Activated naive CD4-positive, alpha-beta T cell treated with anti-CD3 and anti-CD28 coated beads for 36 hours (primary cell): ENCODE measurements at places on chromosomes 4 and X.
A peak's percentile ranks its signal among the peaks of the same experiment; 100 is the strongest.

DNA sequence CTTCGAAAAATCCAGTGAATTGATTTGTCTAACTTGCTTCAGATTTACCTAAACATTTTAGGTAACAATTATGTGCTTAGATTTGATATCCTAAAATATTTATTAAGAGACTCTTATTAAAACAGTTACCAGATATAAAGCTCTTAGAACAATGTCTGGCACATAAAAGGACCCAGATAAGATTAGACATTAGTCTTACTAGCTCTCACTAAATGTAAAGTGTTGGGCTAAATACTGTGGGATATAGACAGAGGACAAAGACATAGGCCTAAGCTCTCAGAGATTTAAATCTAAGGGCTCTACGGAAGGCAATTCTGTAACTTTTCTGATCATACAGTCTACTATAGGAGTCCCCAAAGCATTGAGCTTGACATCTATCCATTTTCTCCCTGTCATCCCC lies 94.4 kb upstream of the TRPC3 start:
- no peak for DNase-seq

DNA sequence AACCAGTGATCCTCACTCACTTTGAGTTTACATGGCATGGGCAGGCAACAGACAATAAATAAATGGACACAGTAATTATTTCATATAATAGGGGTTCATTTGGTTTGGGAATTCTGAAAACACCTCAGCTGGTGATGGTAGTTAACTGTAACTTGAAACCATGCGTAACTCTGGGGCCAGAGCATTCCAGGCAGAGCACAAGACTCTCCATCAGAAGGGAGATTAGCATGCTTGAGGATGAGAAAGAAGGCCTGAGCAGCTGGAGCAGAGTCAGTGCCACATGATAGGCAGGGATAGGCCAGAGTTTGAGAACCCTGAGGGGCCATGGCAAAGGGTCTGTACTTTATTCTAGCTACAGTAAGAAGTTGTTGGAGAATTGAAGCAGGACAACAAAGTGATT lies 56.3 kb upstream of the CXCL8 start:
- no peak for DNase-seq

GRCh38 chr4:141501931-141502330 lies 134.5 kb upstream of the IL15 start:
- DNase-seq, result no peak

- peak; percentile 90 for DNase-seq
These were observed 16.3 kb downstream of the CD99 start for GRCh38 chrX:2707334-2707760.

GRCh38 chrX:119251386-119251785 lies 15.3 kb downstream of the PGRMC1 start:
- no peak for DNase-seq

DNA sequence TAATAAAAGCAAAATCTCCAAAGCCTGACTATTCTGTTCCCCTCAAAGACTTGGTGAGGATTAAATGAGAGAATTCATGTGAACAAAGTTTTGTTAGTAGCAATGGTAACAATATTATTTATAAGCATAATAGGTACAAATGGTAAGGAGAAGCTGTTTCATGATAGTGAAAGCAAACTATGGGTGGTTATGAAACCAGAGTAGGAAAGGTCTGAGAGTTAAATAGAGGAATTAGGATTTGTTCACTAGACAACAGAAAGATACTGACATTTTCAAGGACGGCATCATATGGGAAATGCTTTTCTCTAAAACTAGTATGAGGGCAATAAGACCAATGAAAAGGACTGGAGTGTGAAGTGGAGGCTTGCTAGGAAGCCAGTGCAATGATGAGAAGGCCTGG lies 128.6 kb upstream of the FTHL17 start:
- no peak for DNase-seq

DNA sequence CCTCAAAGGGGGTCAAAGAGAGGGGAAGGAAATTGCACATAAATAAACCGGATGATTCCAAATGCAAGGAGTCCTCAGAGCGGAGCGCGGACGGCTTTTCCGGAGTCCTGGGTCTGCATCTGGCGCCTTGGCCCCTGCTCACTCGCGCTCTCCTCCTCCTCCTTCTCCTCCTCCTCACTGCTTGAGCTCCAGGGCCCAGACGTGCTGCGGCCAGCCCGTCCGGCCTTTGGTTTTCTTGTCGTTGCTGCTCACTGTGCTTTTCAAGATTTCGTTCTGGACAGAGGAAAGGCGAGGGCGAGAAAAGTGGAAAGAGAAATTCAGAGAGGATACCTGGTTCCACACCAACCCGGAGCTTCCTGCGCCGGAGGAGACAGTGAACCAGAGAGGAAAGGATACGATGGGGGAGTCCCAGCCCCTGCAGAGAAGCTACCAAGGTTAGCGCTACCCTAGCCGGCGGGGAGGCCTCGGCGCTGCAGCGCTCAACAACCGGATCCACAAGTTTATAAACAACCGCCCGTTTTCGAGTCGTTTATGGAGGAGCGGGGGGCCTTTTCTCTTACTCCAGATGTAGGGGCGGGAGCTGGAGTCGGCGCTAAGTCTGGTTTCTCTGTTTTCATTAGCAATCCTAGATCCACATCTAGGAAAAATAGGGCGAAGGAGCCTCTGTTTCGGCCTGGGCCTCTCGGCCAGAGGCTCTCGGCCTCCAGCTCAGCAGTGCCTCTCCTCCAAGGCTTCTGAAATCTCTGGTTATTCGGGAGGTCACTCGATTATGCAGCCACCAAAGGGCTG lies 2.7 kb downstream of the HAND2 start:
- no peak for DNase-seq

DNA sequence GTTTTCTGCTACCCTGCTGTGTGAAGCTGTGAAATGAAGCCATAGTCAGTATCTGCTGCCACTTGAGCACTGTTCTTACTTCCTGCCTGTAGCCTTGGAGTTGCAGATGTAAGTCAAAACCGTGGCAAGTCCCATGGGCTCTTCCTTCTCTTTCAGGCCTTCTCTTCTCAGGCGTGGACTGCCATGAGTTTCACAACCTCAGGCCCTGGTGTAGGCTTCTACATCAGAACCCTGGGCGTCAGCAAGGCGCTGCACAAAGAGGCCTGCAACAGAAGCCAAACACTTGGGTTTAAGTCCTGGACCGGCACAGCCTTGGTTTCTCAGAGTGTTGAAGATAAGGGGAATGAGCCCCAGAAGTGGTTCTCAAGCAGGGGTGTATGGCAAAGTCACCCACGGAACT lies 2.5 kb downstream of the ZNF518B start:
- DNase-seq, result no peak

- no peak for DNase-seq
These were observed 152.2 kb downstream of the SH3KBP1 start for GRCh38 chrX:19735244-19735643.

- peak; percentile 54 for DNase-seq
These were observed at the start of gene PGRMC2 for GRCh38 chr4:128287141-128287870. Gene PGRMC2 (minus strand): TSS chr4:128287813. CDS start chr4:128287790, 23 bp downstream.

GRCh38 chr4:127479031-127479622 lies 153.6 kb upstream of the INTU start:
- no peak for DNase-seq

- no peak for DNase-seq
These were observed 20.3 kb downstream of the MEPE start for GRCh38 chr4:87853108-87853507.

DNA sequence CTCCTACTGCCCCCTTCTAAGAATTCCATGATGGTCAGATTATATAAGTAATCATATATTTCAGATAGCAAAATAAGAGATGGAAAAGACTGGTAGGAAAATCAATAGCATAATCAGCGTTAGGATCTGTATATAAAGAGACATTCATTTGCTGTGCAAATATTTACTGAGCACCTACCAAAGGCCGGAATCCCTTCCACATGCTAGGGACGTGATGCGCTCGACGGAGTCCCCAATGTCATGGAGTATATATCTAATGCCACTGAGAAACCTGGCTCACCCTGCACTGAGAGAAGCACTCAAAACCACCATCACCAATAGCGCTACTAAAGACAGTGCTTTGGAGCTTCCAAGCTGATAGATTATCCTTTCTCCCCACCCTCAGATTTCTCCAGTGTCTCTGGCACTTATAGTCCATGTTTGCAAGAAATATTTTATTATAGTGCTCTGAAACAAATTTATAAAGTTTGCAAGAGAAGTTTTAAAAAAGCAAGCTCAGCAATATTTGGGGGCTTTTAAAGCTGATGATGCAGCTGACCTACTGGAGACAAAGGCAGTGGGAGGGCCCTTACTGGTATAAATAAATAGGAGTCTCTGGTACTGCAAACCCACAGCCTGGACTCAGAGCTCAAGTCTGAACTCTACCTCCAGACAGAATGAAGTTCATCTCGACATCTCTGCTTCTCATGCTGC lies at the start of gene CXCL13:
Gene CXCL13, plus strand, starts transcription at position 611 of the 693 bp plus-strand sequence. Its CDS starts 46 bp downstream, at position 657.
- DNase-seq, result no peak

DNA sequence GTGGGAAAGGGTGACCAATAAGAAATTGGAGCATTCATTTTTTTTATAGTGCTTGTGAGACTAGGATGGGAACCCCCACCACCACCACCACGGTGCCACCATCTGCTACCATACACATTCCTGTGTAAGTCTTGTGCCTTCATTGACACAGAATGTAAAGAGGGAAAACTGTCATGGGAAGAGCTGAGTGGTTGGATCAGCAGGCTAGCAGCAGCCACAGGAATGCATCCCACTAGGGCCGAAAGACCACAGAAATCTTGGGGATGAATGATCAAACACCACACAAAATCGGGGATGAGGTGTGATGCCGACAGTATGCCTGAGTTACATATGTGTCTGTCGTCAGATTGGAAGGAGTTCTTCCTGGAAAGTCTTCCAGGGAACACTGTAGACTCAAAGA lies 69.2 kb downstream of the SRPX start:
- no peak for DNase-seq

- peak; percentile 15 for DNase-seq
These were observed 537 bp downstream of the RBM10 start for GRCh38 chrX:47145395-47146120.

DNA sequence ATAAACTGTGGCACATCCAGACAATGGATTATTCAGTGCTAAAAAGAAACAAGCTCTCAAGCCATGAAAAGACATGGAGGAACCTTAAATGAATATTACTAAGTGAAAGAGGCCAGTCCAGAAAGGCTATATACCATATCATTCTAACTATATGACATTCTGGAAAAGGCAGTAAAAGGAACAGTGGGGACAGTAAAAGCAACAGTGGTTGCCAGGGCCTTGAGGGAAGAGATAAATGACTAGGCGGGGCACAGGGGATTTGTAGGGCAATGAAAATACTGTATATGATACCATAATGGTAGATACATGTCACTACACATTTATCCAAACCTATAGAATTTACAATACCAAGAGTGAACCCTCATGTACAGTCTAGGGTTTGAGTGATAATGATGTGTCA lies 115.3 kb downstream of the ATP8A1 start:
- no peak for DNase-seq

DNA sequence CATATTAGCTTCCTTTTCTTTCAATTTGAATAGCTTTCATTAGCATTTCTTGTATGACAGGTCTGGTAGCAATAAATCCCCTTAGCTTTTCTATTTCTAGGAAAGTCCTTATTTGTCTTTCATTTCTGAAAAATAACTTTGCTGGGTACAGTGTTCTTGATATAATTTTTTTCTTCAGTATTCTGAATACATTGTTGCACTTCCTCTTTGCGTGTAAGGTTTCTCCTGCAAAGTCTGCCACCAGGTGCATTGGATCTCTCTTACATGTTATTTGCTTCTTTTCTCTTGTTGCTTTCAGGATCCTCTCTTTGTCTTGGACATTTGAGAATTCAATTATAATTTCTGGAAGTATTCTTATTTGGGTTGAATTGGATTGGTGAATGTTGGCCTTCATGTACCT lies 663.7 kb downstream of the GRXCR1 start:
- no peak for DNase-seq

GRCh38 chr4:10107111-10108091 lies 9.2 kb downstream of the WDR1 start:
- no peak for DNase-seq

DNA sequence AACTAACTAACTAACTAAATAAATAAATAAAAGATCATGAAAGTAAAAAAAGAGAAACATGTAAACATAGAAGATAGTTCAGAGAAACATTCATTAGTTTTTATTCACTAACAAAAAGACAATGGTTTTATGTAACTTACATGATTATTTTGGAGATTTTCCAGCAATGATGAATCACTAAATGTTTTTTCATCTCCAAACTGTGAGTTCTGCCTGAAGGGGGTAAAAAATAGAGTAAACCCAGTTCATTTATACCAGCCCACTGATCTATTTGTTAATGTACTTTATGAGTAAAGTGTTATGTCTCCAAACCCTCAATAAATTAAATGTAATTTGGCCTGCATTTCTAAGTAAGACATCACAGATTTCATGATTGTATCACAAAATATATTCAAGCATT lies 101.1 kb downstream of the ATP8A1 start:
- DNase-seq, result no peak

- DNase-seq, result no peak
These were observed 65.3 kb downstream of the WDFY3 start for GRCh38 chr4:84901173-84901572.

DNA sequence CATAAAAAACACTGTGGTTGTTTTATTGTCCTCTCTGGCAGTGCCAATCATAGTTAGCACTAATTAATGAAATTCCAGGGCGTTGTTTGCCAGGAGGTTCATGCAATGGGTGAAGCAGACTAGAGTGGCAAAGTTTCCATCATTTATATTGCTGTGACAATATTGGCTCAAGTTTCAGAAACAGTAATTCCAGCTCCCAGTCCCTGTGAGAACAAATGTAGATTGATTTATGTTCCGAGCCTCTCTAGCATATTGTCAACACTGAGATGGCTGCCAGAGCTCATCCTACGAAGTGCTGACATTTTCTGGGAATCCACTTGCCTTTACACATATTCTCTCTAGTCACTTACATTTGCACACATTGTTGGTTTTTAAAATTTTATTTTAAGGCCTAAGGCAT lies 440.0 kb upstream of the IGFBP7 start:
- DNase-seq, result no peak

DNA sequence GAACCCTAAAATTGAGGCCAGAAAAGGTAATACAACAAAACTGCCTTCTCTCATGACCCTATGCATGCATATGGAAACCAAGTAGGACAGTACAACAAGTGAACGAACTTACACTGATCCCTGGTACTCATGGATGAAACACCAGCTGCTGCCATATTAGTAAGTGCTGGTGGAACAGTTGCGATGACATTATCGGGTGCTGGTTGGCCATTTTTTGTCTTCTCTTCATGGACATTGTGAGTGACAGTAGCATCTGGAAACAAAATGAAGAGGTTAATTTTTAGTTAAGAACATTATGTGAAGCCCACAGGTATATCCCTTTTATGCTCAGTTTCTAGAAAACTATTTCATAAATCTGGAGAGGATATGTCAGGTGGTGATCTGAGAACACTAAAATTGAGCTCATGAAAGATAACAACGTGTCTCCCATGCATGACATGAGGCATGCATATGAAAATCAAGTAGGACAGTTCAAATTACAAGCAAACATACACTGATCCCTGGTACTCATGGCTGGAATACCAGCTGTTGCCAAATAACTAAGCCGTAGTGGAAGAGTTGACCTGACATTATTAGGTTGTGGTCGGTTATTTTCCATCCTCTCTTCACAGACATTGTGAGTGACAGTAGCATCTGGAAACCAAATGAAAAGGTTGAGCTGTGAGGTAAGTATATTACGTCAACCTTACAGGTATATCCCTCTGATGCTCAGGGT lies 74.2 kb upstream of the CT45A1 start:
- DNase-seq, result no peak
